NCI-H2029 treated with DMSO at 0.1 percent for 48 hours (cell line): ENCODE measurements at places on chromosomes 2 and 18.

- no peak for DNase-seq
Measured at GRCh38 chr18:68262690-68263294, 452.1 kb downstream of the TMX3 start.

DNA sequence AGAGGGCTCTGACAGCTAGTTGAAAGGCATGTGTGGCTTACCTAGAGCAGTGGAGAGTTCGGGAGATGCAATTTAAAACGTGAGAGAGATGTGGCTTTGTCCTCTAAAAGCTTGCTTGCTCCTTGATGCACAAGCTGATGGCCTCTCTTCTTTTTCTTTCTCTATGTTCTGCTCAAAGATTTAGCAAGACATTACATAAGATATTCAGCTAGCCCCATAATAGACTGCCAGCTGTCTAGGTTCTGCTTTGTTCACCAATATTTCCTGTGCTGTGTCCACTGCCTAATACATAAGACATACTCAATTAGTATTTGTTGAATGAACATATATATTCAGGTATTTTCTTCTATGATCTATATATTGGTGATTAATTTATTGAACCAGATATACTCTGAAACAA lies 31.1 kb downstream of the SPATS2L start:
- DNase-seq, result no peak

DNA sequence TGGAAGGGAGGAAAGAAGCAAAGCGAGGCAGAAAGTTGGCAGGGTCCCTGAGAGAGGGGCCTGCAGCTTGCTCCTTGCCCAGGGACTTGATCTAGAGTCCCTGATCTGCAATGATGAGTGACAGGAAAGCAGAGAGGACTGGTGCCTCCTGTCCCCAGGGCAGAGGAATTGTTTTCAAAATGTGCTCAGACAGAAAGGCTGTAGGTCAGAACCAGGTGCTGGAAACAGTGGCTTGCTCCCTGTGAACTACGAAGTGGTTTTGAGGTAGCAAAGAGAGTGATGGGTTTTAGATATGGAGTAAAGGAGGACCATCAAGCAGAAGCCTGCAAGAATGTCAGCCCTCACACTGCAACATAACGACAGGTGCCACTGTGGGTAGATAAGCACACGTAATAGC lies 164.9 kb upstream of the SERTAD2 start:
- no peak for DNase-seq

DNA sequence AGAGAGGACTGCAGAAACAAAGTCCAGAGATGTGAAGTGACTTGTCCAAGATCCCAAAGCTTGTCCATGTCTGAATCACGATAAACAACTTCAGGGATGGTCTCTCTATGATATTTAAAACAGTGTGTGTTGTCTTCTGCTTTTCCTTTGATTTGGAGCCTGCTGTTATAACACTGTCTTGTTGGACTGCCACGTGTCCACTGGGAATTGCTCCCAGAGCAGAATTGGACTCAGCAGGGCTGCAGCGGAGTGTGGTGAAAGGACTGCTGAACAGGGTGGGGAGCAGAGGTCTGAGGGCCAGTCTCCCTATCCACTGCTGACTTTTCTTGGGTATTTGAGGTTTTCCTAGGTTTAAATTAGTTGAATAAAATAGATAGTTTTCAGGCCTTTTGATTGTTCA lies 68.3 kb downstream of the IL1R2 start:
- no peak for DNase-seq
